D341Med (cell line): ENCODE measurements at places on chromosomes 7 and 10.

- peak; percentile 55 for DNase-seq
Measured at GRCh38 chr7:73429215-73429614, 4.4 kb upstream of the FZD9 start.

- DNase-seq, result no peak
Measured at GRCh38 chr10:92419740-92420545, 129.0 kb downstream of the MARCHF5 start.

DNA sequence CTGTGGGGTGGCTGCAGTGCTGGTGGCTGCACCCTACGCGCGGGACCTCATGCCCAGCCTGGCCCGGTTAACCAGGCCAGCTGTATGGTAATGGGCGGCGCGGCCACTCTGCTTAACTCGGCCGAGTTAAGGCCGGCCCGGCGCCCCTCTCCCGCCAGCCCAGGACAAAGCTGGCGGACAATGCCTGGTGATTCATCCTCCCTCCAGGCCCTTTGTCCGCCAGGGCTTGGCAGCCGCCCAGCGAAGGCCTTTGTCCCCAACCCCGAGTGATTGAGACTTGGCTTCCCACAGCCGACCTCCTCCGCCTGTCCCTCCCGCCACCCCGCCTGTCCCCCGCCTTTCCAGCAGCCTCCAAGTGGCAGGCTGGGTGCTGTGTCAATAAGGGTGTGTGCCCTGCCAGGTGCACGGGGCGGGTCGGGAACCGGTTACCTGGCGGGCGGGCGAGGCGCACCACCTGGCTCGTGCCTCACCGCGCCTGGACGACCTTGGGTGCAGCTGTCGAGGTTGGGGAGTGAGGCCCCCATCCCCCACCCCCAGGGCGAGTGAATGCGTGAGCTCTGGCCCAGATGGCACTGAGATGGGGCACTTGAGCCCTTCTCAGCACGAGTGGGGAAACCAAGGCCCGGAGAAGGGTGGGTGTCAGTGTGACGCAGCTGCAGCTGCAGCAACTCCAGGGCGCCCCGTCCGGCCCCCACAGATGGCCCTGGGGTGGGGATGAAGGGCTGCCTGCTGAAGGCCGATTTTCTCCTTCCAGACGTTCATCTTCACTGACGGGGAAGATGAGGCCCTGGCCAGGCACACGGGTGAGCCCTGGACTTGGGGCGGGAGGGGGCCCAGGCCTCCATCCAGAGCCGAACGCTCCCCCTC lies 4.6 kb downstream of the LFNG start:
- no peak for DNase-seq

DNA sequence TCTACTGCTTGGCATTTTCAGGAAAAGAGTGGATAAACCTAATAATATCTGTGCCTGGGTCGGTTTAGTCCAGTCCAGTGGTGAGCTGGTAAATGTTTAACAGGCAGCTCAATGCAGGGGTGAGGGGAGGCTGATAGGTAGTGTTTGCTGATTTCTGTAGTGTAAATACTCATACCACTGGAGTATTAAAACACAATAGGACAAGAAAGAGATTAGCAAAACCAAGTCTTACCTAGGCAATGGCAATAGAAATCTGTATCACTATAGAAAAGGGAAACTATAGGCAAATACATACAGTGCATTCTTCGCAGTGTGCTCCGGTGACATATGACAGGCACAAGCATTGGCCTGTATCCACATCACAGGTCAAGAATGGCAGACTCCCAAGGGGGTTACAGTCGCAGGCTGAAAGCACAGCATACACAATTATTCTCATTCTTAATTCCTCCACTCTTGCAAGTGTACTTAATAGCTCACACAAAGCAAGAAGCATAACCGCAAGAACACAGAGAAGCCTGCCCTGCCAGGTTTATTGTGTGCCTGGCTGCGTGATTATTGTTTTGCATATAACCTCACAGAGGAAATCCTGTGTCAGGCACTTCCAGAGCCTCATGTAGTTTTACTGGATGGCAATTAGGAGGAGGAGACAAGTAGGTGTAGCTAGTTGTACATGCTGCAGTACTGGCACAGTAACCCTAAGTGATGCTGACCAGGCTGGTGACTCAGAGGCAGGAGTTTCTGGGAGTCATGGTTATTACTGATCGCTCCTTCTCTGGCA lies 35.0 kb downstream of the LAMB4 start:
- DNase-seq, result no peak

GRCh38 chr7:92797693-92798092 lies 38.7 kb downstream of the CDK6 start:
- DNase-seq, result no peak

- no peak for DNase-seq
Measured at GRCh38 chr7:15236952-15237351, 324.9 kb downstream of the AGMO start.

GRCh38 chr7:19117091-19117869 lies at the start of gene TWIST1:
TSS of gene TWIST1 (minus strand) at chr7:19117636. CDS start at chr7:19117321, 315 bp downstream.
- DNase-seq, result peak; percentile 73
